CD4-positive, alpha-beta T cell treated with Interferon gamma for 1 hour (primary cell): ENCODE measurements at places on chromosomes 11 and 22.
A peak's percentile ranks its signal among the peaks of the same experiment; 100 is the strongest.

DNA sequence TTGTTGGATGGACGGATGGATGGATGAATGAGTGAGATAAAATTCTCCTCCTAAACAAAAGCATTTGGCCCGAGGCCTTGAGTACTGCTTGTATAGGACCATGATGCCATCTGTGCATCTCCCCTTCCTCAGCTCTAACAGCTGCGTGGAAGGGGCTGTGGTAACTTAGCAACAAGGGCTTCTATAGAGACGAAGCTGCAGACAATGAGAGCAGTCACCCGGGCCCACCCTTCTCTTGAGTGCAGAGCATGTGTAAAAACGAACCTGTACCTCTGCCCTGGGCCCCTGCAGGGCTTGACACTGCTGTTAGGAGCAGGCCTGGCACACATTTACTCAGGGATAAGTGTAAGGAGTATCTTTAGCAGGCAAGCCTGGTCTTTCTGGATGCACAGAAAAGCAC, 391.5 kb downstream of the CADM1 start:
- no peak for DNase-seq

- DNase-seq, result no peak
Observed at GRCh38 chr22:29956680-29957079, 73.7 kb downstream of the MTMR3 start.

- no peak for DNase-seq
Observed at GRCh38 chr22:26610996-26611395, 6.8 kb downstream of the CRYBB1 start.

DNA sequence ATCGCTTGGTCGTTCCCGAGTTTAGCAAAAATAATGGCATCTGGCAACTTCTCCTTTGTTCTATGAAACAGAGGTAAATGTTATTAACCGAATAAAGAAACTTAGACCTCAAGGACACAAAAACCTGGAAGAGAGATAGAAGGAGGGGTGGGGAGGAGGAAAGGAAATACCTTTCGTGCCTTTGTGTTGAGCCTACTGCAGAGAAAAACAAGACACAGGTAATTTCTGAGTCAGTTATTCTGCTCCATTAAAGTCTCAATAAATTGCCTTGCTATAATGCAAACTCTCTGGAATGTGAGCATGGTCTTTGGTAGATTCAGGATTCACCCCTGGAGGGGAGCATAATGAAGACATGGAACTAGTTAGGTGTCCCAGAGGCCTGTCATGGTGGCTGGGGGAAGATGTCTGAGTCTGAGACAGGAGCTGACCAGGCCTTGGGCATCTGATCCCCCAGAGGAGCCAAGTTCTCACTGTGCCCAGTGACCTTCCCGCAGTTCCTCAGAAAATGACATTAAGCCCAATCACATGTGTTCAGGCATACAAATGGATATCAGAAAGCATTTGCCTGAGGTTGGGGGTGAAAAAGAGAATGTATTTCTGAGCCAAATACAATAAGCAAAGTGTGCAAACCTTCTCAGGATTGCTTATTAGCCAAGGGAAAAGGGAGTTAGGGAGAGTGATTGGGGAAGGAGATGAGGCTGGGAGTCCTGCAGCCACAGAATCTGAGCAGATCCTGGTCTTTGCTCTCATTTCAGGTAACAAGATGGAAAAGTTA, 72.6 kb upstream of the CADM1 start:
- no peak for DNase-seq

DNA sequence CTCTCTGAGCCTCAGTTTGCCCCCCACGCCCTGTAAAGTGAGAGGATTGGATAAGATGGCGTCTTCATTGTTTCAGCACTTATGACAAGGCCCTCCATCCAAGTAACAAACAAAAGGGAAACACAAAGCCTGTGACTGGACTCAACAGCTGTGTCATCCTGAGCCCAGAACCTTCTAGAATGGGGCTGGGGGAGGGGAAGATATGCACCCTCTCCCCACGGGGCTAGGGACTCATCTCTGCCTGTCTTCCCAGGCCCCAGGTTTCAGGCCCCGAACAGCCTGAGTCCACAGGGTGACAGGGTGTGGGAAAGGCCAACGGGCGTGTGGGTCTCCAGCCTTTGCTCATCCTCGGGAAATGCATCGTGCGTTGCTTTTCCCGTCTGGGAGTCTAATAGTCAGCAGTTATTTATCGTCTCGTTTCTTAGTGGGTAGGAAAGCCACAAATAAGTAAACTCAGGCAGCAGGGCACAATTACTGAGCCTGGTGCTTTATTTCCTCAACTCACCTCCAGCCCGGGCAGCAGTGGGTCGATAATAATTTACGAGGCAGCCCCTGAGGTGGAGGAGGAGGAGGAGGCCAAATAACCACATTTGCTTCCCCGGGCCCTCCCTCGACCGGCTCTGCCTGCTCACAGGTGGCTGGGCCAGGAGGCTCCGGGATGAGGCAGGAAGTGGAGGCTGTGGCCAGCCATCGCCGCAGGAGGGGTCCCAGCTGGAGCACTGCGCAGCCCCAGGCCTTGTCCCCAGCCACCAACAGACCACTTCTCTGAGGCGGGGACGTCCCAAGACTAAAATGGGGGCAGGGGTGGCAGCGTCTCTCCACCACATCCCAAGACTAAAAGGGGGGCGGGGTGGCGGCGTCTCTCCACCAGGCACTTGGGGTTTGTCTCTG, 54.4 kb downstream of the FLRT1 start:
- no peak for DNase-seq

DNA sequence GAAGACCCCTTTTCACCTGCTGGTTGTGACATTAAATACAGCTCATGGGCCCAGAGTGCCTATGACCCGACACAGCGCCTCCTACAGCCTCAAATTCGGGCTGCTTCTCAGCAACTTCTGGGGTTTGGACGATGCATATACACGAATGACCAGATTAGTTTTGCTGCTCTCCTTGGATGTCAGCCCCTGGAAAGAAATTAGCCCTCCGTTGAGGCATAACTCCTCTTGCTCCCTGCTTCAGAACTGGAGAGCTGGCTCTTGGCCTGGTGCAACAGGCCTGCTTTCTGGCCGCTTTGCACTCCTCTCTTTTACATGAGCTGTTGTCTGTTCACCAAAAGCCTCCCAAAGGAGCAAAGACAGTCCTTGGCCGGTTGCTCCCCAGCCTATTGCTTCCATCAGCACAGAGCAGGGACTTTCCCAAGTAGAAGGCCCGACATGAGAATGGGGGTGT, 3.3 kb downstream of the TECTA start:
- DNase-seq, result no peak

DNA sequence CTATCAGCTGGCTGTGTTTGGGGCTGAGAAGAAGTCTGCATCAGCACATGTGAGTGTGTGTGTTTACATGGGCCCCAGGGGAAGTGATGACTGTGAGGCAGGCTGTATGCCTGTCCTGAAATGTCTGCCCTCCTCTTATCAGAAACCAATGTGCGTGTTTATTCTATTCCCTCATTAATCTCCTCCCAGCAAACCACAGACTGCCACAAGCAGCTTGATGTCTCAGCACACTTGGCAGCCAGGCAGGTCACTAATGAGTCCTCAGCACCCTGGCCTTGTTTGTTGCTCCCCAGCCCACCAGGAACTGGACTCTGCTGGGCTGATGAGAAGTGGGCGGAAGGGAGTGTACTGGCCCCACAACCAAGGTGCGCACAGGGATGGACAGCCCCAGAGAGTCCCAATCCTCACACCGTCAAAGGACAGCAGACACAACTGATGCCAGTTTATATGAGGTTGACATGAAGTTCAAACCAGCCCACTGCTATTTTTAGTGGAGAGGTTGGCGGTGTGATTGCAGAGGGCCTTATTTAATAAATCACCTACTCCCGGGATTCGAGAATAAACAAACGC, 225.8 kb downstream of the ETS1 start:
- DNase-seq, result no peak

DNA sequence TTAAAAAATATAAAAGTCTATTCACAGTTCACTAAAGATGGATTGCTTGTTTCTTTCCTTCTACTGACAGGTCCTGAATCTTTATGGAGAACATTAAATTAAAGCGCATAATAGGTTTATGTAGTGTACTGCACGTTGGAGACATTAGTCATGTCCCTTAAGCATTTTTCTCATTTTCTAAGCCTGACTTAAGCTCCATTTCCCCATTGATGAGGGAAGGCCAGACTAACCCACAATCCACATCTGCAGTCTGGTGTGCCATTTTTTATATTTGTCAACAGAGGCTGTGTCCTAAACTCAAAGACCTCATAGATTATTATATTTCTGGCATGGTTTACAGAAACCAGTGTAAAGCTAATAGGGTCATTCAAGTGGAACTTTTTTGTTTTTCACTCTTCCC, 39.9 kb downstream of the CADM1 start:
- no peak for DNase-seq

DNA sequence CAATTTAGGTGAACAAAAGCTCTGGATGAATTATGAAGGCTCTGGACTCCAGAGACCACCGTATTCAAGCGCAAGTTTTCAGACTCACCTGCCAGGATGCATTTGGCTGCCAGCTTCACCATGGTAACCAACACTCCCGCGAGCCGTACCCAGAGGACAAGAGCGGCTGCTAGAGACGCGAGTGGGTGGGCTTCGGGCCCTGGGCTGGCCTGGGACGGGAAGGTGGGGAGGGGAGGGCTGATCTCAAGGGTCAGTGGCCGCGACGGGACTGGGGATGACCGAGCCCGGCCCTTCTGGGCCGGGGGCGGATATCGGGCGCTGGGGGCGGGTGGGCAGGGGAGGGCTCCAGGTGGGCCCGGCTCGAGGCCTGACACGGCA, 344 bp downstream of the IFT27 start:
- peak; percentile 49 for DNase-seq

- DNase-seq, result no peak
Observed at GRCh38 chr11:61675826-61676225, 4.4 kb upstream of the DAGLA start.

DNA sequence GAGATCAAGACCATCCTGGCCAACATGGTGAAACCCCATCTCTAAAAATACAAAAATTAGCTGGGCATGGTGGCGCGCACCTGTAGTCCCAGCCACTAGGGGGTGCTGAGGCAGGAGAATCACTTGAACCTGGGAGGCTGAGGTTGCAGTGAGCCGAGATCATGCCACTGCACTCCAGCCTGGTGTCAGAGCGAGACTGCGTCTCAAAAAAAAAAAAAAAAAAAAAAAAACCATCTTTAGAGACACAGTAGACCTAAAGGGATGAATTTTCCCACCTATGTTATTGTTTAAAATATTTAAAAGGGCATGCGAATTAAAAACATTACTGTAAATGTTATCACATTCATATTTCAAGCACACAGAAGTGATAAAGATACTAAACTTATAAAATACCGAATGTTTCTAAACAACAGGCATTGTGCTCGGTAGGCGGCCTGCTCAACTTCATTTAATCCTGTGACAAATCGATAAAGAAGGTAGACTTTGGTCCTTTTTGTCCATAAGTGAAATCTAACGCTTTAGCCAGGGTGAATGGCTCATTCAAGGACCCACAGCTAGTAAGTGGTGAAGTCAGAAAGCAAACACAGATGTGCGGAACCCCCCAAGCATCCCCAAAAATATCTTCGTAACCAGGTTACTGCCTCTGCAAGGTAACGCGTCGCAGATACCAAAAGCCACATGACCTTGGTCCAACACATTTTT, 16.1 kb downstream of the NCAPD3 start:
- DNase-seq, result peak; percentile 50

- no peak for DNase-seq
Observed at GRCh38 chr11:47220401-47220821, 5.6 kb downstream of the DDB2 start.

DNA sequence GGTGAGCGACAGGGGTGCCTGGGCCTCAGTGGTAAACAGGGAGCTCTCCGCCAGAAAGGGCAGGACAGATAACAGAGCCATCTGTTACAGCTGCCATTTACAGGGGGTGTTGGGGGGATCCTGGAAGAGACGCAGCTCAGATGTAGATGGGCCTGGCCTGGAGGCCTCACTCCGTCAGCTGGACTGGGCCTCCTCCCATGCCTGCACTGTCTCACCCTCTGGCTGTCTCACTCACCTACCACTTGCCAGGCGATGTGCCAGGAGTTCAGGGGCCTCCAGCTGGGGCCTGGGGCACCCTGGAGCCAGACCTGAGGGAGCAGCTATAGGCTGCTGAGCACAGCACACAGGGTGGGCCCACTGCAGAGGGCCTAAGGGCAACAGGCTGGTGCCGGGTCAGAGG, 16.3 kb upstream of the SUSD2 start:
- no peak for DNase-seq

- DNase-seq, result no peak
Observed at GRCh38 chr11:6882751-6883150, 6.3 kb downstream of the OR10A4 start.

- DNase-seq, result no peak
Observed at GRCh38 chr22:50031189-50032091, 18.9 kb upstream of the IL17REL start.

- no peak for DNase-seq
Observed at GRCh38 chr22:34001701-34002466, 81.6 kb upstream of the LARGE1 start.

GRCh38 chr11:130163346-130164220, 4.0 kb downstream of the ST14 start:
- DNase-seq, result no peak

- no peak for DNase-seq
Observed at GRCh38 chr11:14793546-14793945, 98.5 kb downstream of the CYP2R1 start.

DNA sequence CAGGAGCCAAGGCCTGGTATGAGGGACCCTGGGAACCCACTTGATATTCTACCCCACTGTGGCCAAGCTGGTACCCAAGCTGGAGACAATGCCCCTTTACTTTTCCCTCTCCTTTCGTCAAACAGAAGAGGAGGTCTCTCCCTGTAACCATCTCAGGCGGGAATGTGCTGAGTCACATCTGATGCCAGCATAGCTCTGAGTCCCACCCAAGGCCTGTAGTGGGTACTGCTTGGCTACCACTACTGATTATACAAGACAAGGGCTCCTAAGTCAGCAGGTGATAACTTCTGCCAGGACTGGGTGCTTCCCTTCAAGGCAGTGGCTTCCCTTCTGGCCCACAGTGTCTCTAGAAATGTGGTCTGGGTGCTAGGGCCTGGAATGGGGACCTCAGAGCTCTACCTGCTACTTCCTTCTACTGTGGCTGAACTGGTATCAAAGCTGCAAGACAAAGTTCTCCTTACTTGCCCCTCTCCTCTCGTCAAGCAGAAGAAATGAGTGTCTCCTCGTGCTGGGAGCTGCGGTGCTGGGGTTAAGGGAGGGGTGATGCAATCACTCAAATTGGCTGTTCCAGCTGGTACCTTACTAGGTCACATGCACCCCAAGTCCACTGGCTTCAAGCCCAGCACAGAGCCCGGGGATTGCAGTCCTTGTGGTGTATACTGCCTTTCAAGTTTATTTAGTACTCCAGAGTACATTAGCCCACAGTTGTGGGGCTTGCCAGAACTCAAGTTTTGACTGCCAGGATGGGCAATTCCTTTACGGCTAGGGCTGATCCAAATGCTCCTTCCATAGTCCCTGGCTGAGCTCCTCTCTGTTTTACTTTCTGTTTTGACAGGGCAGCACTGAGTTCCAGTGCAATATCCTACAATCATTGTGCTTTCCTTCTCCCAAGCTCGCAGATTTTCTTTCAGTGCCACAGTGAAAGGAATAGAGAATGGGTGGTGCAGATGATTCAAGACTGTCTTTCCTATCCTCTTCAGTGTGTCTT, 419.7 kb upstream of the CNTN5 start:
- no peak for DNase-seq

- peak; percentile 55 for DNase-seq
Observed at GRCh38 chr22:20549232-20549841, 41.9 kb downstream of the MED15 start.

GRCh38 chr22:22389467-22389866, 119.1 kb downstream of the ZNF280B start:
- DNase-seq, result no peak
